HuH-7.5 (cell line): ENCODE measurements at places on chromosomes 4 and X.

DNA sequence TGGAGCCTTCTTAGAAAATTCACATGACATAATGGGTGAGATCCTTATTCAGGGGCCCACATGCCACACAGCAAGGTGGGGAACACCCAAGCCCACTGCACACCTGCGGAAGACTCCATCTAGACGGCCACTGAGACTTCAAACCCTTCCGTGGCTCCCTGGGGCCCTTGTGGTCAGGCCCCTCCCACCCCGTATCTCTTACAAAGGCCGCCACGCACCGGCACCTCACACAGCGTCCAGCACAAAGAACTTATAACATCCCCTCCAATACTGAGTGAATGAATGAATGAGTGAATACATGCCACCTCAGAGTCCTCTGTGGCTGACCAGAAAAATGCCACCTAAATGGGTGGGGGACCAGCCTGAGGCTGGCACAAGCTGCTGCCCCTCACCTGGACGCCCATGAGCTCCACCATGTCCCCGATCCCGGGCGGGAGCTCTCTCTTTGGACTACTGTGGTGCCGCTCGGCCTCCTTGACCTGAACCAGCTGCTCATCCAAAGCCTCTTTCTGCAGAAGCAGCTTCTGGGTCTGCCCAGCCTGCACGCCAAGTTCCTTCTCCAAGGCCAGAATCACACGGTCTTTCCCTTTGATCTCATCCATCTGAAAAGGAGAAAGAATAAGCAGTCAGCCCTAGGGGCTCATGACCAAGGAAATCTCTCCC, 66.9 kb upstream of the C4orf50 start:
- DNase-seq: no peak

DNA sequence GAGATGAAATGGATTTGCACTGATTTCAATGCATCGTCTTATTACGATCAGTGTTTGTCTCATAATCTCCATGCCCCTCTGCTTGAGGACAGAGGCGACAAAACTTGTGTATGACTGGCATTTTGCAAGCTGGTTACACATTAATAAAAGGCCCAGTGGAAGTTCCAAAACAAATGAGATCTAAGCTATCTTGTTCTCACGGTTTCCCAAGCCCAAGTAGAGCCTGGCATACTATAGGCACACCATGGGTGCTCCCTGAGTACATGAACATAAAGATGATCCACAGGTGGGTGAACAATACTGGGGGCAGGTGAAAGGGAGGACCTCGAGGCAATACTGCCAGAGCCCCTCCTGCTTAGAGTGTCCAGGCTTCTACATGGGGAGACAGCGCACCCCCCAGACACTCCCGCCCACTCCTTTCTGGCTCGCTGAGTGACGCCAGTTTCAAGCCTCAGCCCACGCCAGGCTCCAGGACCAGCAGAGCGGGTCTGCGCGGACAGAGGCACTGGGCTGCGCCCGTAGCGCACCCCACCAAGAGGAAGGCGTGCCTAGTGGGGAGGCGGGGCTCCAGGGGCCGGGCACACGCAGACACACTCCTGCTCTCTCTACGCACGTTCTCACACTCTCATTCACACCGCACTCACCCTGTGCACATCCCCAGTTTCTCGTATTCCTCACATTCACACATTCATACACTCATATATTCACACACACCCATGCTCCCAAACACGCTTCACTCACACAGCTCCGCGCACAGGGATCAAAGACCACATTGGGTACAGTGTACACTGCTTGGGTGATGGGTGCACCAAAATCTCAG, 8.9 kb upstream of the GSX2 start:
- DNase-seq: no peak

DNA sequence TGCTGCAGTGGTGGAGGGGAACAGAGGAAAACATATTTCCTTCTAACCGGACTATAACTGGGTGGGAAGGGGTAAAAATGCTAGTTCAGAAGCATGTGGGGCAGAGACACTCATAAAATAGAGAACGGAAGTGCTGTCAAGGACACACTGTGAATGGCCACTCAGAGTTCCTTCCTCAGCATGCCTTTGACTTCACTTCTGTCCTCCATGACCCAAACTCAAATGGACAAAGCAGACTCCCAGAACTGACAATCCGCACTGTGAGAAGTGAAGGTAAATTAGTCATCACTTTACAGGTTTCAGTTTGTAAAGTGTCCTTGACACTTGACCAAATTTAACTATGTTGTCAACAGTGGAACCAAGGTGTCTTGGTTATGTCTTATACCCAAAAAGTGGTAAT, 30.2 kb upstream of the ELF2 start:
- no peak for DNase-seq

GRCh38 chrX:110412971-110413726, 54.5 kb downstream of the RTL9 start:
- DNase-seq: peak; percentile 42

DNA sequence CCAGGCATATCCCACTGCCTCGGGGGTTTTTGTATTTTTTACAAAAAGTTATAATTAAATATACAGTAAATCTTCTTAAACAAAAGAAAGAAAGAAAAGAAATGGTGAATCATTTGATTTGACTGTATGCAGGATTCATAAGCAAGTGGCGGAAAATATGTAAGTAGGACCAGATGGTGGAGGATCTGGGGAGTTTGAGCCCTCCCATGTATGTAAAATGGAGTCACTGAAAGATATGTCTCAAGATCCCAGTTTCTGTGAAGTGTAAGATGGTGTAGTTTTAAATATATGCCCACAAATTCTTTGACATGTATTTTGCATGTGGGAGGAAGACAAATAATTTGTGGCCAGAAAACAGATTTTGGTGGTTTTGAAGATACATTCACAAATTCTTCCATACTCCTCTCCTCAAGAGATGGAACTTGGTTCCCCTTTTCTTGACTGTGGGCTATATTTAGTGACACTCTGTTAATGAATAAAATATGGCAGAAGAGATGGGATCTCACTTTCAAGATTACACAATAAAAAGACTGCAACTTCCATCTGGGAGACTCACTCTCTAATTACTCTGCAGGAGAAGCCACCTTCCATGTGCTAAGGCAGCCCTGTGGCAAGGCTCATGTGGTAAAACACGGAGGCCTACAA, 133.6 kb upstream of the S100G start:
- no peak for DNase-seq

DNA sequence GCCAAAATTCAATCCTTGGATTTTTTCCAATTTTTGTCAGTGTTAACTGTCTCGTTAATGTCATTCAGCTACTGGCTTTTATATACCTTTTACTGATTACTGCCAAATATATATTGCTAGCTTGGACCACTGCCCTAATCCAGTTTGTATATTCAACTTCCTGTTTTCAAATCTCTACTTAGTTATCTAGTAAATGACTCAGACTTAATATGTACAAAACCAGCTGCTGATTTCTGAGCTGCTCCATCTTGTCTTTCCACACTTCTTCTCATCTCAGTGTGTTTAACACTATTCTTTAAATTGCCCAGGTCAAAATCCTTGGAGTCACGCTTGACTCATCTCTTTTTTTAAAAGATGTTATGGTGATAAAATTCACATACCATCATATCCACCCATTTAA, 1196.7 kb downstream of the RAPGEF2 start:
- no peak for DNase-seq

DNA sequence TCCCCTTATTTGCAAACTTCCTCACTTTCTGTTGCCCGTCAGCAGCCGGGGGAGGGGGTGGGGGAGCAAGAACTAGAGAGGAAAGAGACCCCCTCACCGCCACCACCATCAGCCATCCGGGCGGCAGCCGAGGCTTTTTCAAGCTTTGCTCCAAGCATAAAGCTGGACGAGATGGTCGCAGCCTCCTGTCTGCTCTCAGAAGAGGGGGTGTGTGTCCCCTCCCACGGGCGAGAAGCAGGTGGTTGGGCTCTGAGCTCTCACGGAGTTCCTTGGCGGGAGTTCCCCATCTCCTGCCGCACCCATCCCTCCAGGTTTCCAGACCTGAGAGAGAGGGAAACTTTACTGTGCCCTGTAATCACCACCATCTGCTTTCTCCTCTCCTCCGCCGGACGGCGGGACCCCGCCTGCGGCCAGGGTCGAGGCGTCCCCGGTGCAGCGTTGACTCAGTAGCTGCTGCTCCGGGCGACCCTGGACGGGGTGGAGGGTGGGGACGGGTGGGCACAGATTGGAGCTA, 4.7 kb upstream of the ARX start:
- DNase-seq: no peak
